AG09309 (cell line): ENCODE measurements at places on chromosomes 7 and 10.
A peak's percentile ranks its signal among the peaks of the same experiment; 100 is the strongest.

DNA sequence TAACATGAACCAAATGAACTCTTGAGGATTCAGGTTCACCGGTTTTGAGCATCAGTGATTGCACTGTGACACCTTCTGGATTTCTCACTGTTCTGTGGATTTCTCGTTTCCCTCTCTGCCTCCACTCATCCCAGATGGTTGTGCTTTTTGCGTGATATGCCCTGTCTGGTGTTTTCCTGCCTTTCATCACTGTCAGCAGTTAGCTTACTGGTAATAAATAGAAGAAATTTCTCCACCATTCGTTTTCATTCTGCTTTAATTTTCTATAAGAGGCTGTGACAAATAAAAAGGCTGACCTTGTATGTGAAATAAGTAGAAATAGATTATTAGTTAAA lies 16.2 kb downstream of the BPGM start:
- DNase-seq = no peak

GRCh38 chr7:55440040-55440690 lies 75.0 kb downstream of the LANCL2 start:
- no peak for DNase-seq

DNA sequence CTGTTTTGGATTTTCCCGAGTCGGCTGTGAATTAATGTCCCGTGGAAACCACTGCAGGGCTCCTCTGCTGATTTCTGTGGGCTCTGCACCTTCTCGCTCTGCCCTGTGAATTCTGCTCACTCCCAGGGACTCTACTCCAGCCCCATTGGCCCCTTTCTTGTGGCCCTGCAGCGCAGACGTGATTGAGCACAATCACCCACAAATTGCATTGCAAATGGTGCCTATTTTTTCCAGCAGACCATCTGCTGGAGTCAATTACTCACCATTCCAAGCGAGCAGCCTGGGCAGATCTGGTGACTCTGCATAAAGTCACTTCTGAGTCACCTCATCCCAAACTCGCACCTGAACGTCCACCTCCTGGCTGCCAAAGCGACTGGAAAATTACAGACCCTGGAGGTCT lies 235.8 kb downstream of the PAXIP1 start:
- no peak for DNase-seq

DNA sequence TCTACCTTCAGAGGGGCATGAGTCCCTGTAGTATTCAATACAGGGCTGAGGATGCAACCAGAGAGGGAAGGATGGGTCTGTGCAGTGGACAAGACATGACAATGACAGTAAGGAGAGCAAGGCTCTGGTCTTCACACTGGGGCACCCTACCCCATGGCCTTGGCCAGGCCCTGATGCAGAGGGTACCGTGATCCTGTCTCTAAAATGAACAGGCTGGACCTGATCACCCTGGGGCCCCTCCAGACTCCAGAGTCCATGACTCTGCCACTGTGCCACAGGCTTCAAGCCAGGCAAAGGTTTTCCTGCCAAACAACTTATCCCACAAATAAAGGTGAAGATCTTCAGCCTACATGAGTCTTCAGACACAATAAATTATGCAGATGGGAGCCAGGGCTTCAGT lies 4.9 kb downstream of the MAT1A start:
- DNase-seq = no peak

DNA sequence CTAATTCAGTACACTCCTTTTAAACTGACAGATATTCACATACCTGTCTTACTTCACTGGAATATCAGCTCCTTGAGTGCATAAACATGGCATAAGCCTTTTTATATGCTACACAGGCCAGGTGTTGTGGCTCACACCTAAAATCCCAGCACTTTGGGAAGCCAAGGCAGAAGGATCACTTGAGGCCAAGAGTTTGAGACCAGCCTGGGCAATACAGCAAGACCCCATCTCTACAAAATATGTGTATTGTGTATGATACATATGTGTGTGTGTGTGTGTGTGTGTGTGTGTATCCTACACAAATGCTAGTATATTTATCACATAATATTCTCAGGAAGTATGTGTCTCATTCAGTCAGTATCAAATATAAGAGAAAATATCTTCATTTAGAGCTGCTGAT lies 45.3 kb downstream of the DNAJC12 start:
- no peak for DNase-seq

GRCh38 chr7:101717628-101718357 lies 88.7 kb upstream of the MYL10 start:
- DNase-seq = peak; percentile 88

- DNase-seq = no peak
Observed at GRCh38 chr10:131949041-131949862, 32.5 kb downstream of the BNIP3 start.

DNA sequence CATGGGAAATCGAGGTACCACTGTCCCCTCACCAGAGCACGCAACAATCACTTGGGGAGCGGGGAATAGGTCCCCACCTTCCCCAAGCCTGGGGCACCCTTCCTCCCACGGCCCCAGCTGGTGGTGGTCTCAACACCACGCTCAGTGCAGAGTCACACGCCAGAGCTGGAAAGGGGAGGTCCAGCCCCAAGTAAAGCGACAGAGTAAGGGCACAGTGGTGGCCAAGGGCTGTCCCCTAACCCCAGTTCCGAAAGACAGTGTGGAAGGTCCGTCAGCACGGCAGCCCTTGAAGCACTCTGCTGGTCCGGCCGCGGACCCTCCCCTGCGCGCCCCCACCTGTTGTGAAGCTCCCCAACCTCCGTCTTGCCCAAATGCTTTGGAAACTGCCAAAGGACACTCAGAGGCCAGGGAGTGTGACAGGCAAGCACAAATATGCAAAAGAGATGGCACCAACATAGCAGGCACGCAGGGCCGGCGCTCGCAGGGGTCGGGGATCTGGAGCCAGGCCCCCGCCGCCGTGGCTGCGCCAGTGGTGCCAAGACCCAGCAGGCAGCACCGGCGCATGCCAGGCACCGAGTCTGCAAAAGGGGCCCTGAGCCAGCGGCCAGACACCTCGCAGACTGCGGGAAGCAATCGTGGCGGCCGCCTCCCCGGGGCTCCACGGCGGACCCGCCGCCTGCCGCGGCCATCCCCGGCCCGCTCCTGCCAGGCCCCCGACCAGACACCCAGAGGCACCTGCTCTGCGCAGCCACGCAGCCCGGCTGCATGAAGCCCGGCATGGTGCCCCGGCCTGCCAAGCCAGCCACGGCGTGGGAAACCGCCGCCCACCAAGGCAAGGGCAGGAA lies 51.6 kb upstream of the SRRM3 start:
- no peak for DNase-seq
